ENCODE measurements at places on chromosomes 12 and 14.

DNA sequence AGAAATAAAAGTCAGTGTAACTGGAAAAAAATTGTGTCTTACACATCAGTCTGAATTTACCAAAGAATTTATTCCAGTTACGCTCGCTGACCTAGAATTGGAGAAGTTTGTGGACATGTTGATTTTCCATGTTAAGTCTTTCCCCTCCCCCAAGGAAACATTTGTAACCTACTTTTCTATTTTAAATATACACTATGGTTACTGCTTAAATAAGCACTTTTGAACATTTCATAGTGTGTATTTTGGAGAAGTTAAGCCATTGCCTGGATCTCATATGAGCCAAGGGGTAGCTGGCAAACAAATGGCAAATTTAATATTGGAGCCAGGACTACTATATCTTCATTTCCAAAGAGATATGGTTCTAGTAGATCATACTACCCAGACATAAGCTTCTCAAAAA lies 42.9 kb upstream of the NT5DC3 start:
- DNase-seq, result no peak

DNA sequence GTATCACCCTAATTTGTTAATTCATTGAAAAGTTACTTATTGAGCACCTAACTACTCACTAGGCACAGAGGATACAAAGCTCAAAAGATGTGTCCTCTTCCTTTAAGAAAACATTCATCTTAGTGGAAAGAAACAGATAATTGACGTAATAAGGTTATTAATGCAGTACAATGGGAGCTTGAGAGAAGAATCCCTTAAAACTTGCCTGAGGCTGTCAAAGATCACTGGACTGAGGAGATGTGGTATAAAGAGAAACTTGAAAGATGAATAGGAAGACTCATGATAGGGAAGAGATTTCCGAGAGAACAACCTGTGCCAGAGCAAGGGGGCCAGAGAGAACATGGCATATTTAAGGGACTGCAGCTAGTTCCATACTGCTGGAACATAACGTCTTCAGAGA lies 19.1 kb downstream of the GOLGA5 start:
- DNase-seq, result no peak

DNA sequence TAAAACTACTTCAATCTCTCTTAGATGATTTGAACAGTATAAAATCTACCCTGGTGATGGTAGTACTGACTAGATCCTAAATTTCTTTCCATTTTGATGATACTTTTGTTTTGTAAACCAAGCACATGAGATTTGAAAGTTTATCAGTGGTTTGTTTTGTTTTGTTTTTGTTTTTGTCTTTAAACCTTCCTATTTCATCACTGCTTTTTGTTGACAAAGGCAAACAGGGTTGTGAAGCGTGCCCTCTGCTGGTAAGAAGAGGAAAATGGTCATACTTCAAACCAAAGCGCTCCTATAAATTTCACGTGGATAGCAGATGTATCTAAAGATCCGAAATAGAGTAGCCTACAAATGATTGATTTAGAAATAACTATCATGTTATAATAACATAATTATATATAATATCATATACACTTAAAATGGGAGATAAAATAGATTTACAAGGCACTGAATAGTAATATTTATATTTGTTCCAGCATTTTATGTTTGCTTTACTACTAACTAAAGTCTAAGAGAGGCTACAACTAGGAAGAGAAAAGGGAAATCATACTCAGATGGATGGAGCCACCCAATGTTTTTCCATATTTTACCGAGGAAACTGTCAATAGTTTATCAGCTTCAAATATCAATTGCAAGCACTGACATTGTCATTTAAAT lies 254.0 kb upstream of the USP15 start:
- no peak for DNase-seq

GRCh38 chr14:23653051-23653450 lies 16.9 kb downstream of the DHRS2 start:
- no peak for DNase-seq

DNA sequence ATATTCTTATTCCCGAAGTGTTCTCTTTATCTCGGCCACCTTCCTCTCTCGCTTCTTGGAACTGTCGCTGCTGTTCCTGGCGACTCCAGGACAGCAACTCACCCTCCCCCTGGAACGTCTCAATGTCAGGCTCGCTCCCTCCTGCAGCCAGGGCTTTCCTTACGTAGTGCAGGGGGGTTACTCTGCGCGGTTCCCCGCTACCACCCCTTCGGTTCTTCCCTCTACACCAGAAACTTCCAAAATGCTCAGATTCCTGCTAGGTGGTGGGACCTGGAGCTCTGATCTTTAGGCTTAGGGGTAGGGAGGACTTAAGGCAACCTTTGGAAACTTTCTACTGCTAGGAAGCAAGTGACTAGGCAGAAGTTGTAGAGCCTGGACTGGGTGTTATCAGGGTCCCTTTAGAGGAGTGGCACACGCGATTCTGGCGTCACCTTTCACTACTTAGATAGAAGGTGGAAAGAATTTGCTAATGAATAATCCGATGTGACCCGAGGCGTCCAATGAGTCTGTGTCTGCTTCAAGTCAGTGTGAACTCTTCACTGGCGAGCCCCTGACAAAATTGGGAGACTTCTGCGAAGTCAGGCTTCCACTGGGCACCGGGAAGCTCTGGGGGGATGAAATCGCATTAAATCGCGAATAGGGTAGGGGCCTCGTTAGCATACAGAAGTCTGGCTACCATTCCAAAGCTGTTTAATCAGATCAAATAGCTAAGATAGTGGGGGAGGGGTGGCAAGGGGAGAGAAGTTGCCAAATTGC lies 900 bp upstream of the DPF3 start:
- no peak for DNase-seq

DNA sequence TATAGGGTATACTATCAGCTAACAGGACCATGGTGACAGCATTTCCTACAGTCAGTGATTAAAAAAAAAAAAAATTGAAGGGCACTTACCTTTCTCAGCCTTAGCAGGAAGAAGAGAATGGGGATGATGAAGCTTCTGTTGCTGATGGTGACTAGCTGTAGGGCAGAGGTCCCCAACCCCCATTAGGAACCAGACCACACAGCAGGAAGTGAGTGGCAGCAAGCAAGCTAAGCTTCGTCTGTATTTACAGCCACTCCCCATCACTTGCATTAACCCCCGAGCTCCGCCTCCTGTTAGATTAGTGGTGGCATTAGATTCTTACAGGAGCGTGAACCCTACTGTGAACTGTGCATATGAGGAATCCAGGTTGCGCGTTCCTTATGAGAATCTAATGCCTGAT lies 91.3 kb upstream of the USP44 start:
- no peak for DNase-seq

DNA sequence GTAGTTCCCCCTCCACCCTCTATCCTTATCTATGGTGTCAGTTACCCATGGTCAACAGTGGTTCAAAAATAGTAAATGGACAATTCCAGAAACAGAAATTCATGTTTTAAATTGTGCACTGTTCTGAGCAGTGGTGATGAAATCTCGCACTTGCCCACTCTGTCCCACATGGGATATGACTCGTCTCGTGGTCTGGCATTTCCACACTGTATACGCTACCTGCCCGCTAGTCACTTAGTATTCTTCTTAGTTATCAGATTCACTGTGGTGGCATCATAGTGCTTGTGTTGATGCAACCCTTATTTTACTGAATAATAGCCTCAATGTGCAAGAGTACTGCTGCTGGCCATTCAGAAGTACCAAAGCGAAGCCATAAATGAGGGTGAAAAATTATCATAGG lies 507.0 kb downstream of the SNAPC1 start:
- DNase-seq, result no peak

DNA sequence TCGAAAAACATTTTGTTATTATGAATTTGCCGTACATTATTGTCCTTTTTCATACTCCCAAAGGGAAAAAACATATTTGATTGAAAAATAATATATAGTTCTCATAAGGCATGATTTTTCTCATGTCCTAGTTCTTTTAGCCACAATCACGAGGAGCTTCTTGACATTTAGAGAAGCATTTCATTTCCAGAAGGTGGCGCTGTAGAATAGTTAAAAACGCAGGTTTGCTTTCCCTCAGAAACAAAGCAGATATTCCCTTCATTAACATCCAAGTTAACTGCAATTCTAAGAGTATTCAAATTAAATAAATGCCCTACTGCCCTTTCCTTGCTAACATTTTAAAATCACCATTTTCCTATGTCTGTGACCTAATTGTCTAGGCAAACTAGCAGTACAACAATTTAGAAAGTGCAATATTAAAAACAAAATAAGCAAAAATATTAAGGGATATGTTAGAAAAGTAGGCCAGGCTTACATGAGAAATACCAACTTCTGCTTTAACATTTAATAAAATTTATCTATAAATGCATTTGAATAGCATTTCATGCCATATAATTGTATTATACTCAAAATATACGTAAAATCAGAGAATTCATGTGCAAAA lies 10.9 kb upstream of the PIK3C2G start:
- no peak for DNase-seq

GRCh38 chr12:116880213-116880816 lies 926 bp downstream of the HRK start:
- no peak for DNase-seq

DNA sequence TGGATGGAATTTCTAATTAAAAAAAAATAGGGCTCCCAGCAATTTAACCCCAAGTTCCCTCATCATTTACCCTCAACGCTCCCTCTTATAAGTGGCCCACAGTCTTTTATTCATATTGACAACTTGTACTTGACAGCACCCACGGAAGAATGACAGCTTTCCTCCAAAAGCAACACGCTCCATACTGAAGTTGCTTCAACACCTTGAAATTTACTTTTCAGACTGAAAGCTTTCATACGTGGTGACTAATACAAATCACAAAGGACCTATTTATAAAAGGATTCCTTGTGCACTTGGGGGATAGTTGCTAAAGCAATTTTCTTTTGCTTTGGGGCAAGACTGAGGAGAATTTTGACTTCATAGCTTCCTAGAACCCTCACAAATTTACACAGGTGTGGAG lies 1629.4 kb upstream of the SEL1L start:
- DNase-seq, result no peak

- DNase-seq, result no peak
Measured at GRCh38 chr12:120830966-120831365, 73.2 kb downstream of the SPPL3 start.

DNA sequence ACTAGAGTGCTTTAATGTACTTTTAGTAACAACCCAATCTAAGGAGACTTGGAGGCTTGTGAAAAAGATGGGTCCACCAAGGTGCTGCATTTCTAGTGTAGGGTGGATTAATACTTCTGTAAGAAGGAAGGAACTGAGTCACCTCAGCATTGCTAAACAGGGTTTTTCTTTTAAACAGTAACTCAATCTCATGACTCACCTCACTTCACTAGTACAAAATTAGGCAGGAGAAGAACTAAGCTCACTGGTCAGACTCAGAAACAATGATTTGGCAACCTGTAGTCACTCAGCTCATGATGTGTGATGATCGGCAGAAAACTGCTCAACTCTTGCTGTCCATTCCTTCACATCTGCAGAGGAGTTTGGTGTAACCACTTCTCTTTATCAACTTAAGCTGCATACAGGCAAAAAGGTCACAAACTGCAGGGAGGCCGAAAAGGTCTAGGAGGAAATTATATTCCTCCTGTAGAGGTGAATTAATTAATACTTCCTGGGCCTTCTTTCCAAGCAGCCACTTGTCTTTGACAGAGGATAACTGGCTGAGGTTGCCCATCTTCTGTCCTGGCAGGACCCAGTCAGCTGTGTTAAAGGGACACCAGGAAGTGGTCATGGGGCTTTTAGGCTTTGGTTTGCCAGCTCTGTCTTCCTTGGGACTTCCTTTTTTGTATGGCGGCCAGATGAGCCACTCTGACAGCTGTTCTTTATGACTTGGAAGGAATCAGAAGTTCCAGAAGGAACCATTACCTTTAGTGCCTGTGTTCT lies 466.9 kb downstream of the FUT8 start:
- no peak for DNase-seq

GRCh38 chr12:97293541-97293940 lies 169.1 kb upstream of the RMST start:
- no peak for DNase-seq

GRCh38 chr14:85417396-85417795 lies 112.5 kb upstream of the FLRT2 start:
- no peak for DNase-seq

- DNase-seq, result no peak
Measured at GRCh38 chr14:102941419-102942011, 19.1 kb downstream of the AMN start.

GRCh38 chr12:115341442-115341841 lies 657.5 kb upstream of the TBX3 start:
- peak; percentile 87 for DNase-seq

Data from femur (tissue), 1 donor.